Stimulated activated CD8-positive, alpha-beta memory T cell treated with anti-CD3 and anti-CD28 coated beads, Interleukin-2, amount 100 ng/mL, for 1 hour (primary cell): ENCODE measurements at places on chromosomes 5 and 9.

DNA sequence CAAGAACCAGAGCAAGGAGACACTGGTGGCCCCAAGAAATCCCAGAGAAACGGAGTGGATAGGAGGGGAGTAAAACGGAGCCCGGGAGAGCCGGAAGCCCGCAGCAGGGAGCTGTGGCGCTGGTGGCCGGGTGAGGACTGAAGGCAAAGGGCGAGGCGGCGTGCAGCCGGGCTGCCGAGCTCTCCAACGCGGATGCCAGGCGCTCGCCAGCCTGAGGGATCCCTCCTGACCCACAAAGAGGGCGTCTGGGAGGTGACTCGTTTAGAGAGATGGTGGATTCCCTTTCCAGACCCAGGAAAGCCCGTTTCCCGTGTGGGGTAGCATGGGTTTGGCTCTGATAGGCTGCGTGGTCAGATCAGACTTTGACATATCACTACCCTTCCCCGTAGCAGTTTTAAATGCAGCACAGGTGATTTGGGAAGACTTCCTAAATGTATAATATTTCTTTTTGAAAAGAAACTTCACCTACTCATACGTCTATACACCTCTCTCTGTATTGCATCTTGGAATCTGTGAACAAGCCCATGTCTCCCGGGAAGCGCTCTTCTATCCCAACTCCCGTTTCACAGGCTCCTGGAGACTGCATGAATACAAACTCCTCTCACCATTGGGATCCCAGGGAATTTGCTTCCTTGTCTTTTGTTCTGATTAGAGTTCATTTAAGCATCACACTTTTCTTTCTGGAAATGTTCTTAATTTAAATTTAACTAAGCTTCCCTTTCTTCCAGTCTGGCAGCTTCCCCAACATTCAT is 158.1 kb downstream of the C9orf152 start:
- no peak for DNase-seq

DNA sequence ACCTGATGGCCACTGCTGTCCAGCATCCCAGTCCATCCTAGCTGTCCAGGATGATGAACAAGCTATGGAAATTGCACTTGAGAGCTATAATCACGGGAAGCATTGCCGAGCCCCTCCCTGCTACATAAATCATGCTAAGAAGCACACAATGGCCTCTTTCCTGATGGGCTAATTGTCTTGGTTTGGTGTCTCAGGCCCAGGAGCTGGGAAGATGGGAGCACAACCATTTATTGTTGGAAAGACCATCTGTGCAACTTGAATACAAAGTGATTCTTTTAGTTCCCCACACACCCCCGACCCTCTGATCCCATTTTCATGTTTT is 80.4 kb downstream of the RGS3 start:
- no peak for DNase-seq

DNA sequence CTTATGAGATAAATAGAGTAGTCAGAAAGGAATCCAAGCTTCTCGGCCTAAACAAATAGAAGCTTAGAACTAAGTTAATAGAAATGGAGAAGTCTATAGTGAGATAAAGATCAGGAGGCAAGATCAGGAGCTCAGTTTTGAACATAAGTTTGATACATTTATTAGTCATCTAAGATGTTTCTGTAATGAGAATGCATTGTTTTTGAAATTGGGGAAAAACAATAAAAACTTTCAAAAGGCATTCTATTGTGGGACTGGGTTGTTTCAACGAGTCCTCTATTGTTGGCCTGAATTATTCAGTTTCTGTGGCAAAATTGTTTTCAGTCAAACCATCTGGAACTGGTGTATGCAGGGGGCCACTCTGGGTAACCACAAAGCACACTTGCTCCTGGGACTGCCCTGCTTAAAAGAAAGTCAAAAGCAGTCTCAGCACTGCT is 181.0 kb upstream of the CLINT1 start:
- no peak for DNase-seq

DNA sequence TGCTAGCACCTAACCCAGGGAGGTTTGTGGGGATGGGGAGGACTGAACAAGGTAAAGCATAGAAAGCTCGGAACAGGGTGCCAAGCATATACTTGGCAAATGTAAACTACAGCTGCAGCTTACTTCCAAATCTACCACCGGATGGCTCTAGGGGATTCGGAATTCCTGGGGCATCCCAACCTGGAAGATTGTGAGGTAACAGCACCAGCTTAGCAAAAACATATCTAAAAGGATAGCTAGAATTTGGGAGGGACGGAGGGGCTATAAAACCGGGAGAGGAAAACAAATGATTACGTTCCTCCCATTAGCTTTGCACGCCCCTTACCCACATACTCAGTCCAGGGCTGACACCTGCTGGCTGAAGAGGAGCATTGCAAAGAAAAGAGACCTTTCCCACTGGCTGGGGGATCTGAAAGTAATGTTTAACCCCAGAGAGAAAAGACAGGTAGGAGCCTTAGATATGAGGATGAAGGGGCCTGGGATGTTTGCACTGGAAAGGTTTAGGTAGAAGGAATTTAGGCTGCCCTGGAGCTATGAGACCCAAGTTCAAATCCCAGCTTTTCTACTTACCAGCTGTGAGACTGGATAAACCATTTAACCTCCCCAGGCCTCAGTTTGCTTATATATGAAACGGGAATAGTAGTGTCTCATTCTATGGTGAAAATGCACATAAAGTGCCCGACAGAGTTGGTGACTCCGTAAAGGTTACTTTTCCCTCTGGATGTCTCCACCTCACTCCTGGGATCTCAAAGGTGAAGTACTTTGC is 73.6 kb downstream of the FAM114A2 start:
- no peak for DNase-seq

DNA sequence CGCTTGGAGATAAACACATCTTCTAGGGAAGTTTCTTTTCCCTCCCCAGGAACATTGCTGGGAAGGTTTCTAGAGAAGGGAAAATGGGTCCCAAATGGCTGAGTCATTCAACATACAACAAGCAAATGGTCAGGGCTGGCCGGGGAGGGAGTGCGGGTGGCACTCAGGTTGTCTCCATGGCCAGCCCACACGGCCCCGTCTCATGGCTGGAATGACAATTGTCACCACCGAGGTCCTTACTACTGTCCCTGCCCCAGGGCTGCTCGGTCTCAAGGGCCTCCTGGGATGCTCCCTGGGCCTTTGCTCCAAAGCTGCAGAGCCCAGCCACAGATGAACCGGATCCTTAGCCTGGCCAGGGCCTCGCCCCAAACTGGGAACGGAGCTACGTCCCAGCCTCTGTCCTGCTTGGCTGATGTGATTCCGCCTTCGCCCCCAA is 121.9 kb downstream of the FGF18 start:
- DNase-seq = no peak

DNA sequence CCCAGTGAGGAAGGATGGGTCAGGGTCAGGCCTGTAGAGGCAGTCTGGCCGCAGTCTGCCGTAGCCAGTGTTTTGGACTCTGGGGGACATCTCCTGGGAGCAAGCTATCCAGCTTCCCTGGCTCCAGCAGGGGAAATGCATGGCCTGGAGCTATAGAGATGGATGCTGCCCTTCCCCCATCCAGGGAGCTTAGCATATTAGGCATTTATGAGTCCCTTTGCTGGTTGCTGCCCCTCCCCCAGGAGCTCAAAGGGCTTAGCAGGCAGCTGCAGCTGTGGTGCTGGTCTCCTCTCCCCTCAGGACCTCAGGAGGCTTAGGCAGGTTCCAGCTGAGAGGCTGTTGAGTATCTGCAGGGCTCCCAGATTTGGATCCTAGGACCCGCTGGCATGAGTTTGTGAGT is 1158.7 kb downstream of the DTWD2 start:
- DNase-seq = no peak

- no peak for DNase-seq
Observed at GRCh38 chr9:78781681-78782080, 484.8 kb downstream of the PSAT1 start.

- no peak for DNase-seq
Observed at GRCh38 chr9:90477535-90477934, 165.1 kb downstream of the DIRAS2 start.

- DNase-seq = no peak
Observed at GRCh38 chr9:114139071-114139470, 16.3 kb upstream of the COL27A1 start.

GRCh38 chr5:100889165-100889743 is 13.8 kb downstream of the ST8SIA4 start:
- DNase-seq = no peak

GRCh38 chr5:111422245-111422644 is 90.1 kb downstream of the STARD4 start:
- no peak for DNase-seq

- DNase-seq = no peak
Observed at GRCh38 chr9:129487658-129488483, 133.0 kb downstream of the C9orf50 start.

DNA sequence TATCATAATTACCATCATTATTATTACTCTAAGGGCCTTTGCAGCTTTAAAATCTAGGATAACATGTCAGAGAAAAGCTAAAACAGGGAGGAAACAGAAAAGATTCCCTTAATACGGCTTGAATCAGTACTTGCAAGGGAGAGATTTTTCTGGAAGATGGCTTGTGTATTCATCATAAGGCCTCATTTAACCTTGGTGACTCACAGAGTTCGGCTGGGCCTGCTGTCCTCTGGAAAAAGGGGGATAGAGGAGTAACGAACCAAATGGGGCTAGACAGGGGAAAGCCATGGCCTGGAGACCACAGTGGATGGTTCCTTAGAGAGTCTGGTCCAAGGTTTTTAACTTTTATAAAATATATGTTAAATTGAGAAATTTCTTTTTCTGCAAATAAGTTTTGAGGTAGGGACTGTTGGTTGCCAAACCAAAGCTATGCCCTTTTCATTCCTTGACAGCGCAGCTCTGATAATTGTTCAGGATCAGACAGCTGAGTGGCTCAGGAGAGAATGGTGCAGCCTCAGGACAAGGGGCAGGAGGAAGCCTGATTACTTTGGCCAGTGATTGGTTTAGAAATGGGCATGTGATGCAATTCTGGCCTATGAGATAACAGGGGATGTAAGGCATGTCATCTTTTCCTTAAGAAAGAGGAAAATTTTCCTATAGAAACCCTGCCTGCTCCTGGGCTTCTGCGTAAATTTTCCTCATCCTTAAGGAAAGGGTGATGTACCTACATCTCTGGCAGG is 25.6 kb upstream of the GSN start:
- no peak for DNase-seq

GRCh38 chr5:58136406-58136805 is 323.5 kb downstream of the PLK2 start:
- DNase-seq = no peak

GRCh38 chr5:124708086-124708485 is 38.4 kb downstream of the ZNF608 start:
- no peak for DNase-seq

GRCh38 chr5:24497591-24498157 is 147.1 kb downstream of the CDH10 start:
- DNase-seq = no peak

- DNase-seq = no peak
Observed at GRCh38 chr5:177361418-177362291, 3.9 kb downstream of the RGS14 start.

- DNase-seq = no peak
Observed at GRCh38 chr5:150661821-150662596, 958 bp downstream of the MYOZ3 start.

DNA sequence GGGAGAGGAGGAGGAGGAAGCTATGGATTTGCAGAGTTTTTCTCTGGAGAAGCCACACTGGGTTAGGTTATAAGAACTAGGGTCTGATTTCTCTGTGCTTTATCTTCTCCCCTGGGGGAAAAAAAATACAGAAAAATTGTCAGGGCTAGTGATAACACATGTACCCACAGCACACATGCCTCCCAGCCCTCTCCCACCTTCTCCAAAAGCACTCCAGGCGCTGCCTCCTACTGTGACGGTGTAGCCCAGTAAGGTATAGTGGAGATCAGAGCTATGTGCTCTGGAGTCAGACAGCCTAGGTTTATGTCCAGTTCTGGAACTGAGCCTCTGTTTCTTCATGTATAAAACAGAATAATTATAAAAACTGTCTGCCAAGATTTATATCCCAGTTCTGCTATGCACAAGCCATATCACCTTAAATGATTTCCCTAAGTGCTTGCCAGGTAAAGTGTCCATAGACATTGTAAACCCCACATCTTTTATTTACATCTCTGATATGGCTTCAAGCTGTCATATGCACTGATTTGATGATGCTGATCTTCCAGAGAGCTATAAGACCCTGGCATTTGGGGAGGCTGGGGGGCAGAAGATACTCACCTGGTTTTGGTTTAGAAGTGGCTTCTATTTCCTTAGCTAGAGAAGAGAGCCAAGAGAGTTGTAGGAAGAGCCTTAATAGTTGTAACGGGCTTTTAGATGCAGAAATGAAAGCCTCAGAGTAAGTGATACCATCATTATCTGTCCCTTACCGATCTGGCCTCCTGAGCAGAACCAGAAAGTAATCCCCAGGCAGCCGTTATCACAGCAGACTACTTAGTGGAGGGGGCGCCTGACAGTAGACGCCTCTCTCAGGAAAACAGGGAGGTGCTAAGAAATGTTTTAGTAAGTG is 7.6 kb downstream of the SLC1A3 start:
- no peak for DNase-seq

GRCh38 chr5:132445930-132446329 is 44.6 kb downstream of the IRF1 start:
- DNase-seq = no peak

GRCh38 chr5:149640350-149640999 is 59.2 kb downstream of the ARHGEF37 start:
- no peak for DNase-seq

GRCh38 chr5:14296533-14297331 is 153.6 kb downstream of the TRIO start:
- no peak for DNase-seq

- DNase-seq = no peak
Observed at GRCh38 chr9:76510041-76510440, 51.1 kb downstream of the GCNT1 start.

DNA sequence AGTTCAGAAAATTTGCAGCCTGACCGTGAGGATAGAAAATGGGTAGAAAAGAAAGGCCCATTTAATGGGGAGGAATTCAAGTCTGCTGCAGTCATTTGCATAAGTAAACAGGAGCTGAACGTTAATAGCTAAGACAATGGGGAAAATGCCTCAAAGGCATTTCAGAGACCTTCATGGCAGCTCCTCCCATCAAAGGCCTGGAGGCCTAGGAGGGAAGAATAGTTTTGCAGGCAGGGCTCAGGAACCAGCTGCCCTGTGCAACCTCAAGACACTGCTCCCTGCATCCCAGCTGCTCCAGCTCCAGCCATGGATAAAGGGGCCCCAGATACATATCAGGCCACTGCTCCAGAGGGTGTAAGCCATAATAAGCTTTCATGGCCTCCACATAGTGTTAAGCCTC is 32.2 kb upstream of the CDH18 start:
- DNase-seq = no peak

GRCh38 chr9:107176436-107177151 is 106.5 kb upstream of the RAD23B start:
- no peak for DNase-seq

DNA sequence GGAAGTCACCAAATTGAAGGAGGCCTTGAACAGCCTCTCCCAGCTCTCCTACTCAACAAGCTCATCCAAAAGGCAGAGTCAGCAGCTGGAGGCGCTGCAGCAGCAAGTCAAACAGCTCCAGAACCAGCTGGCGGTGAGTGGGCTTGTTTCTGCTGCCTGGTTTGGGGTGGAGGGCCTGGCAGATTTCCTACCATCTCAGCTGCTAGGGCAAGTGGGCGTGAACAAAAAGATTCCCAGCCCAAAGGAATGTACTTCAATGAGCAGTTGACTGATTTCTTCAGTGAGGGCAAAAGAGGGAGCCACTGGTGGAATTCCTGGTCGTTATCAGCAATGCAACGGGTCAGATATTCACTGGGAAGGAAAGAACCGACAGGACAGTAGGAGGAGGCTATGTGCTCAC is 12.6 kb upstream of the TTC23L start:
- DNase-seq = no peak

GRCh38 chr9:129579294-129579693 is 41.6 kb downstream of the C9orf50 start:
- DNase-seq = no peak
